ENCODE measurements at places on chromosomes 2 and 18. TPM values are rescaled to one million over a fixed set of nuclear protein-coding genes. Genes with fewer than 3 reads are reported as not detected.

Gene RFX8
- not detected for total RNA-seq

Gene CNTNAP5
- not detected for total RNA-seq

Gene DCDC2C
- 0.36 TPM for total RNA-seq

Gene TRIM54
- 0.48 TPM for total RNA-seq

Gene EHD3
- total RNA-seq = 10.4 TPM

Gene PTPN4
- 17.6 TPM for total RNA-seq

Gene MYL12A
- total RNA-seq = 348 TPM

Gene SERPINB3
- total RNA-seq = 0.26 TPM

Gene CNGA3
- total RNA-seq = not detected

Gene ATP6V1B1
- total RNA-seq = 2.3 TPM

Gene CNDP1
- not detected for total RNA-seq

Gene C2orf92
- total RNA-seq = 0.35 TPM

Gene PXDN
- 10.8 TPM for total RNA-seq

Gene OSBPL1A
- total RNA-seq = 9.9 TPM

Gene DSC1
- total RNA-seq = not detected

Gene CCDC195
- total RNA-seq = not detected

Gene AQP12A
- total RNA-seq = not detected

Gene LDLRAD4
- total RNA-seq = 2.7 TPM

Gene PDCL3
- total RNA-seq = 36.6 TPM

Gene KCNG2
- total RNA-seq = not detected

Gene LRRC30
- not detected for total RNA-seq

Gene MFSD2B
- 0.24 TPM for total RNA-seq

Gene TXNDC2
- total RNA-seq = 0.21 TPM

Gene TMEM37
- 1.9 TPM for total RNA-seq

Gene IL1RL2
- not detected for total RNA-seq
